ENCODE measurements at places on chromosomes 4 and X.

DNA sequence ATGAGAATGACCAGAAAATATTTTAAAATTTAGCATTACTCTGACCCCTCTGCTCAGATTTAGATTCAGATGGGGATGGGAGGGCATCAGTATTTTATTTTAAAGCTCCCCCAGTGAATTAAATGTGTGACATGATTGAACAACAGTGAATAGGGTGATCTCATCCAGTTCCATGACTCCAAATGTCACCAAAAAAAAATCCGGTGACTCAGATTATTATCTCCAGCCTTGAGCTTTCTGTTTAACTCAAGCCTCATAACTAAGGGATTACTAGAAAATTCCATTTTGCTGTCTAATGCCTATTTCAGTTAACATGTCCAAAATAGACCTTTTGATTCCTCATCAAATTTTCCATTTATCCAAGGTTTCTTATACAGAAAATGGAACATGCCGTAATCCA, 121.8 kb upstream of the TMEM47 start:
- DNase-seq: no peak

GRCh38 chr4:164224871-164225270, 529.1 kb upstream of the SMIM31 start:
- no peak for DNase-seq

DNA sequence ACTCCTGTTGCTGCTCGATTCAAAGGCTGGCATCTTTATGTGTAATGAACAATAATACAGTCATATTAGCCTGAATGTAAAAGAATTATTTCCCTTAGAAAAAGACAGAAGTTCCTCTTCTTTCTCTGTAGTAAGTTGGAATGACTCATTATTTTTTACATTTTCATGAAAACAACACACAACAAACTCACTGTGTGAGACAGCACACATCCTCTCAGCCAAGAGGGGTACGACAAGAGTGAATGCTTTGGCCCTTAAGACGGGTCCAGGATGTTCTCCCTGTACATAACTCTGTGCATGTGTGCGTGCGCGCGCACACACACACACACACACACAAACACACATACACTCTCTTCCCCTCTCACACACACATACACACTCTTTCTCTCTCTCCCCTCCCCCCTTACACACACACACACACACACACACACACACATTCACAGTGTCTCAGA, 72.8 kb downstream of the MANBA start:
- no peak for DNase-seq

GRCh38 chrX:53075011-53075410, 7.2 kb upstream of the TSPYL2 start:
- DNase-seq: no peak

GRCh38 chrX:66016905-66017658, 22.8 kb downstream of the VSIG4 start:
- DNase-seq: no peak

- no peak for DNase-seq
Measured at GRCh38 chr4:107304699-107305286, 268.7 kb upstream of the DKK2 start.

DNA sequence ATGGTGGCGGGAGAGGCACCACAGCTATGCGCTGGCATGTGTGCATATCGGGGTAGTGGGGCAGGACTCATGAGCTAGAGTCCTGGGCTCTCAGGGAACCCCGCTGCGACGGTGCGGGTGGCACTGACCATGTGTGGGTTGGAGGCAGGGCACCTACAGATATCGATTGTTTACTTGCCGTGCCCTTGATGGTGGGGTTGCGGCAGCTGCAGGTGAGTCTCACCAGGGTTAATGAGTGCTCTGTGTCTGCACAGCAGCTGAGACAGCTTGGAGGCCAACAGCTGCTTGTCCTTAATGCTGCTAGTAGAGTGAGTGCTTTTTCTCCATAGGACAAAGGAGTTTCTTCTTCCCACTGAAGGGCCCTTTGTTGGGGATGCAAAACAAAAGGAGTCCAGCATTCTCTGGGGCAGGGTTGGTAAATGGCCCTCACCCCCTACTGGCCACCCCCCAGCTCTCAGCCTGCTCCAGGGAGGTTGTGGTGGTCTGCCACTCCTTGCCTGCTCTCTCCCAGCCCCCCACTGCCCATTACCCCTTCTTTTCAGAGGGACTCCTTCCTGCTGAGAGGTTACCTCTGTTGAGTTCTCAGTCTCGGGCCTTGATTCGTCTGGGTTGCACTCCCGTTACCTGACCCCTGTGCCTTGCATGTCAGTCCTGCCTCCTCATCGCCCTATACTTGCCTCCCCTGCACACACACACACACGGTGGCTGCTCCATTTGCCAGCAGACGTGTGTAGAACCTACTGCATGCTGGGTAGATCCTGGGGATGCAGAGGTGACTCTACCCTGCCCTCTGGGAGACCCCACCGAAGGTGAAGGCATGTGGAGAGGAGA, 52.8 kb downstream of the TBC1D14 start:
- DNase-seq: no peak

DNA sequence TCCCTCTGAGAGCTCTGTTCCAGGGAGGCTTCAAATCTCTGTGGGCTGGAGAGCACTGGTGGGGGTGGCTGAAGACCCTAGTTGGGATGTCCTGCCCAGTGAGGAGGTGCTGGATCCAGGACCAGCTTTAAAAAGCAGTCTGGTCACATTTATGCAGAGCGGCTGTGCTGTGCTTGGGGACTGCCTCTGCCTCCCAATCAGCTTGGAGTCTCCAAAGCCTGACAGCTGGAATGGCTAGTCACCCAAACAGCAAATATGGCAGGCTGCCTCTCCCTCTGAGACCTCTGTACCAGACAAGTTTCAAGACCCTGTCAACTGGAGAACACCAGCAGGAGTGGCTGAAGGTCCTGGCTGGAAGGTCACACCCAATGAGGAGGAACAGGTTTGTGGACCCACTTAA, 848.1 kb upstream of the DIAPH2 start:
- DNase-seq: no peak

- peak; percentile 0 for DNase-seq
Measured at GRCh38 chrX:6021316-6022091, 207.2 kb downstream of the NLGN4X start.

DNA sequence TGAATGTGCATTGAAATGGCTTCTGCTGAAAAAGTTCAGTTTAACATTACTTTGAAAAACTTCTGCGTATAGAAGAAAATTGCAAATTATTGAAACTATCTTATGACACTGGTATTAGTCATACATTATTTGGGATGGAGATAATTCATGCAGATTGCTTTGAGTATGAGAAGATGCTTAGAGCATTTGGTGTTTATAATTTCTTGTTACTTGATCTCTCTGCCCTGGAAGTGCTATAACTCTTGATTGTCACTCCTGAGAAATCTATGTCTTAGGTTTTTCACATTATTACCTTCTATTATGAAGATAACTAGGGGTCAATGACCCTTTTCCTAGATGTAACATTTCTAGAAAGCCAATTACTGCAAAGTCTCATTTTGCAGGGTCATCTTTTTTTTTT, 36.4 kb downstream of the TMEM131L start:
- no peak for DNase-seq

DNA sequence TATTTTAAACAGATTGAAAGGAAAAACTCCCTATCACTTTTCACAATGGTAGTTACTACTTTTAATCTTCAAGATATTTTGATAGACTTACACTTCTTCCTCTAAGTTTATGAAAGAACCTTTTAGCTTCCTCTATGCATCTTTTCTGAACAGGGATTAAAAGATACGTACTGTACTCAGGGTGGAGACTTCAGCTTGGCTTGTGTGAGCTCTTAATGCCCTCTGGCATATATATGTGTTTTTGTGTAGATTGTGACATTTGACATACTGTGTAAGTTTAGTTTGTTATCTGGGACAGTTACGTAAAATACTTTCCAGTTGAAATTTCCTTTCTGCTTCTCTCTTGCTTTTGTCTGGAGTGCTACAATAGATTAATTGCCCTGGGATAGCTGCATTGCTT, 109.3 kb upstream of the NUDT6 start:
- no peak for DNase-seq

DNA sequence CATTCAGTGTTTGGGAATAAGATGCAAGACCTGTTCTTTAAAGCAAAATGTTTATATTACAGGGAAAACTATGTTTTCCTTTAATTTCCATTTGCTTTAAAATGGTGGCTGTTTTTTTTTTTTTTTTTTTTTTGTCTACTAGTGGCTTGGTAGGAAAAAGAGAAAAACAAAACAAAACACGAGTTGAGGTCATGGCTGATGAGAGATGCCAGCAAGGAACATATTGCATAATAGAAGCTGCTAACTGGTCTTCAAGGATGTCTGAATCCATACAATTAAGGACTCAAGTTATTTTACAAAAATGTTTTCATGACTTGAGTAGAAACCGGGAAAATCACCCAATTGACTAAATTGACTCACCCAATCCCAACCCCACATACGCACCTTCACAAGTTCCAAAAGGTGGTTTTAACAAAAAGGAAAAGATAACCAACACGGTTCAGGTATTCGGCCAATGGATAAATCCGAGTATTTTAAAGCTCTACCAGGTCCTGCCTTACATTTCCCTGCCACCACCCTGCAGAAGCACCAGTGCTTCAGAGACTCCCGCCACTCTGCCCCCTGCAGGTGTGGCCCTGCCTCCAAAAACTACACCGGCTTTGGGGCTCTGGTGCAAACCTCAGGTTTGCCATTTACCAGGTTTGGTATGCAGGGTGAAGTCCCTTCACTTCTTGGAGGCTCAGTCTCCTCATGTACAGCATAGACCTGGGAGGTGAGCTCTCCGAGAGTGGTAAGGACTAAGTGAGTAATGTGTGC, 27.1 kb downstream of the PIR start:
- DNase-seq: no peak

DNA sequence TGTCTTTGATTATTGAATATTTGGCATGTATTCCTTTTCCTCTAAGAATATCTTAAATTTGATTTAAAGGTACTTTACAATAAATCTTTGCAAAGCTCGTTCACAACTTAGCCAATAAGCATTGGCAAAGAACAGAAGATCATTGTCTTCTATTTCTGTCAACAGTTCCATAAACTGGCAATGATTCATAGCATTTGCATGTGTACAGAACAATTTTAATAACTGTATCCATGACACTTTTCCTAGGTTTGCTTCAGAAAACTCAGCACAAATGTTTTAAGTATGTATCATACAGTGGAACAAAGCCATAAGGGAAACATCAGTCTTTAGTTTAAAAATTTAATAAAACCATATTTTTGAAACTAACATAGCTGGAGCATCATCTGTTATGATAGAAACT, 462.7 kb upstream of the RPS6KA3 start:
- DNase-seq: no peak

DNA sequence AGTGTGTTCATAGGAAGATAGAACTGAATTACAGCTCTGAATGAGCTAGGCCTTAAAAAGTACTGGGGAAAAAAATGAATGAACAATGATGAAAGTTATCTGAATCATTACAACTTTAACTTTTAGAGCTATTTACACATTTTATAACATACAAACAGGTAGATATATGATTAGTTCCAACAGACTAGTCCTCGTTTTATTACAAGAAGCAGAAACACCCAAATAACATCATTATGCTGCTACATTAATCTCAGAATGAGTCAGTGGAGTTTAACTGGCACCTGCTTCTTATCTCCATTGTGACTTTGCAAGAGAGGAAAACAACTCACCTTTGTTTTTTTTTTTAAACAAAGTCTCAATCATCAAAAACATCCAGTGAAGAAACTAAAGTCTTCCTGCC, 15.2 kb downstream of the ATP8A1 start:
- no peak for DNase-seq

DNA sequence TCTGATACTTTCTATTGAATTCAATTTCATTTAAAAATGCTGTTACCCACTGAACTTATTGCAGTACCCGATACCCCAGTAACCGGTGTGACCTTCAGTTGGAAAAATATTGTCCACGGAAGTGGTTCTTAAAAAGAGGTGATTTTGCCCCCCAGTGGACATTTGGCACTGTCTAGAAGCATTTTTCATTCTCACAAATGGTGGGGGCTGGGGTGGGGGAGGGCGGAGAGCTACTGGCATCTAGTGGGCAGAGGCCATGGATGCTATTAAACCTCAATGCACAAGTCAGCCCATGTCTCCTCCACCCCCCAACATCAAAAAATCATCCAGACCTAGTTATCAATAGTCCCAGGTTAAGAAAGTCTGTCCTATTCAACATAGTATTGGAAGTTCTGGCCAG, 19.6 kb upstream of the CHM start:
- DNase-seq: no peak

- no peak for DNase-seq
Measured at GRCh38 chr4:123817025-123817688, 420.6 kb downstream of the SPRY1 start.

DNA sequence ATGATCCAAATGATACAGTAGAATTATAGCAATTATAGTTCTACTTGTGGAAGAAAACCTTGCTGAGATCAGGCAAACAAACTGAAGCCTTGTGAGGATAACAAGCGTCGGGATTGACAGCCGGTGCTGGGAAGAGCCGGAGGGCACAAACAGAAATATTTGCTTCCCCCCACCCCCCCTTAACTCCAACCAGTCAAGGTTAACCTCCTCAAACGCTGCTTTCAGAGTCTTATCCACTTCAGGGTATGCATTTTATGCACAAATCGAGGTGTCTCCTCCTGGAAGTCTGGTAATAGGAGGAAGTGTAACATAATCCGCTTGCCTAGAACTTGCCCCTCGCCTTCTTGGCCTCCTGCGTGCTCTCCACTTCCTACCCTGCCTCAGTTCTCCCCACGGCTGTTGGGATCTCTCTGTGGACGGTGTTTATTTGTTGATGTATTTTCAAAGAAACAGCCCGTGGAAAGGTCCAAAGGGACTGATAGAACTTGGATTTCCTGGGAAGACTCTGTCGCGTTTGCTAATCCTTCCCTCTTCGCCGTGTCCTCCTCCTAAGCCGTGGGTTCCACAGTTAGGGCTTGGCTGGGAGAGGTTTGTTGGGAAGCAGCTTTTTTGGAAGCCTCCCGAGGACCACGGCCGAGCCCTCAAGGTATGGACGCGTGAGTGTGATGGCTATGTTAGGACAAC, 4.1 kb upstream of the ARX start:
- DNase-seq: no peak

DNA sequence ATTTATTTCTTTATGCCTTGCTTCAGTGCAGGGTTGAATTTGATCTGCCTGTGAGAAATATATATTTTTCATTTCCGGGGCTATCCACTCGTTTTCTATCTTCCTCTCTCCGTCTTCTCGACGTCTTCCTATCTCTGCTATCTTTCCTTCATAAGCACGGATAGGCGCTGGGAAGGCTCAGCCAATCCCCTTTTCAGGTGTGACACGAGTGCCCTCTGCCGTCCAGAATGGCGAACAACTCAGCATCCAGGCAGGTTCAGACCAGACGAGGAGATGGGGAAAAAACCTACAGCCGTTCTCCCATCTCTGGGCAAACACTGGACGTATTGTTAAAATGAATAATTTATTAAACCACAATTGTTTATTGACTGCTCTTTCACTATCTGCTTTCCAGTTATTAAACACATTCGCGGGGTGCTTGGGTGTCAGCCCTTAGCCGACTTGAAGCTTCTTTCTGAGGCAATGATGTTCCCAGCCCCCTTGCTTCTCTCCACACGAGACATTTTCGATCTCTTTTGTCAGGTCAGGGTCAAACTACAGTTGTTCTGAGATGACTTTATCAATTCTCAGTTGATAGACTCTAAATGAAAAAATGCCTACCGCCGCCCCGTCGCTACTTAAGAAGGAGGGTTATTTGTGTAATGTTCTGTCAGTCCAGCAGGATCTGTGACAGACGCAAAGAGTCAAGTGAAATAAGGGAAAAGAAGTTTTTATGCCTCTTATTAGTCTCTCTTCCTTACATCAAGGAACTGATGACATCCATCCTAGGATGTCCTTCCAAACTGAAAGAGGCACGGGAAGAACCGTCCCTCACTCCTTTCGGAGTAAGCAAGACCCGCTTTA, 96.3 kb upstream of the NOCT start:
- DNase-seq: peak; percentile 25

GRCh38 chr4:171742436-171742835, 70.8 kb upstream of the GALNTL6 start:
- DNase-seq: no peak

GRCh38 chrX:15816438-15816809, 26.1 kb downstream of the ZRSR2 start:
- DNase-seq: no peak

Measured in CD4-positive, alpha-beta T cell treated with Interleukin-4 for 4 hours (primary cell).